ENCODE measurements at places on chromosomes 6 and 20.

- DNase-seq: no peak
Observed at GRCh38 chr6:137651591-137652335, 157.6 kb upstream of the OLIG3 start.

DNA sequence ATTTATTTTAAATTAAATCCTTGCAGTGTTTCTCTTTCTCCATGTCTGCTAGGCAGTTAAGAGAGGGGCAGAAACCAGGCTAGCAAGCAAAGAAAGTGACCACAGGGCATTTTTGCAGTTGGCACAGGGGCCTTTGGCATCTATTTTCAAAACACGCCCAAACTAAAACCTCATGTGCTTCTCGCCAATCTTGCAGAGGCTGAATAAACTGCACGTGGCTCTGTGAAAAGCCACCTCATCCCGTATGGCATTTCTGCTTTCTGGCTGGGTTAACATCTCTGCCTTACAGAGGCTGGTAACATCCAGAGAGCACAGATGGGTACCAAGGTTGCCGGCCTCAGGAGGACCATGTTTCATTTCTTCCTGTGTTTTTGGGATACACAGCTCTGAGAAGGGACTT, 54.6 kb downstream of the GJA10 start:
- no peak for DNase-seq

- DNase-seq: no peak
Observed at GRCh38 chr6:116073765-116074440, 13.2 kb upstream of the FRK start.

DNA sequence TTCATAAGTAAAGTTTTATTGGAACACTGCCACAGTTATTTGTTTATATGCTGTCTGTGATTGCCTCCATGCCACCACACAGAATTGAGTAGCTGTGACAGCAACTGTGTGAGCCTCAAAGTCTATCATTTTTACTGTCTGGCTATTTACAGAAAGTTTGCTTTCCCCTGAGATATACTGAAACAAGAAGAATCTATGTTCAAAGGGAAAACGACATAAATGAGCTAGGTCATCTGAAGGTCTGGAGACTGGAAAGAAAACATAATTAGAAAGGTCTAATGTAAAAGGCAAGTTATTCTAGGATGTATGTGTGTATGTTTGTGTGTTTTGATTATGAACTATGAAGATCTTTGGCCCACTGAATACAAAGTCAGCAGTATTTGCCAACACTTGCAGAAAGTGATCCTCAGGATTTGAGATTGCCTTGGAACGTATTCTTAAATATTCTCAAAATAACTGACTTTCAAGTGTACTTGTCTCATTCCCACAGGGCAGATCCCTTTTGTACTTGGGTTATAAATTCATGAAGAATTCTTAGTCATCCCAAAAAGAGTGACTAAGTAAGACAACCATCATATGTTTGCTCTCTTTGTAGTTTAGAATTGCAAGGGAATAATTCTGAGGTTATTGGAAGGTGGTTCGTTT, 677.7 kb downstream of the DOK5 start:
- DNase-seq: no peak

- DNase-seq: no peak
Observed at GRCh38 chr20:1539816-1540419, 17.6 kb downstream of the SIRPD start.

GRCh38 chr6:113488812-113489685, 368.1 kb upstream of the MARCKS start:
- DNase-seq: no peak

GRCh38 chr6:111612379-111612778, 6.7 kb upstream of the TRAF3IP2 start:
- DNase-seq: no peak

GRCh38 chr20:4767084-4767483, 45.4 kb downstream of the PRND start:
- DNase-seq: no peak

- no peak for DNase-seq
Observed at GRCh38 chr6:17808609-17809008, 101.9 kb upstream of the NUP153 start.

- DNase-seq: no peak
Observed at GRCh38 chr6:129704708-129705107, 5.3 kb downstream of the ARHGAP18 start.

DNA sequence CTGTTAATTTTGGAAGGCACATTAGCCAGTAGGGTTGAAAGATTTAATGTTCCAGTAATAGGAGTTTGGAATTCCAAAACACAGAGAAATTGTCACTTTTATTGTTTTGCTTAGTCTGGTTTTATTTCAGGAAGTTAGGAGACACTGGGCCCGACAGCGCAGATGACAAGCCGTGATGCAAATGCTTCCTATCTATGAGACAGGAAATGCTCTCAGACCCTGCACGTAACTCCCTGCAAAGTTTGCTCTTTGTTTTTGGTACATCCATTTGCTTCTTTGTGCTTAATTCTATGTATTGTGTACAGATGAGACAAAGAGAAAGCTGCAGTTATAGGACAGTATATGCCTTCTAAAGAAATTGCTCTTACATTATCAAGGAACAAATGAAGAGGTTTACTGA, 201.6 kb upstream of the SGK1 start:
- no peak for DNase-seq

DNA sequence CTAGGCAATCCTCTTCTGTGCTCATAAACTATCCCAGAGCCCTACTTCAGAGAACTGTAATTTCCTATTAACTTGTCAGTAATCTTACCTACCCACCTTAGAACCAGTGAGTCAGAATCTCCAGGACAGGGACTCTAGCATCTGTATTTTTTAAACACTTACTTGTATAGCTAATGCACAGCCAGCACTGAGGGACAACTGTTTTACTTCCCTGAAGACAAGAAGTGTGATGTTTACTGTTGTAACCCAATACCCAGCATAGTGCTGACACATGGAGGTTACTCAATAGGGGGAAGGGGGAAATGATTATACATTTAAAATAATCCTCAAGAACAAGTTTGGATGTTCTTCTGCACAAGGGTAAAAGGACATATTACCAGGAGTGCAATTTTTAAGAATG, 130.8 kb downstream of the BTBD9 start:
- DNase-seq: no peak

DNA sequence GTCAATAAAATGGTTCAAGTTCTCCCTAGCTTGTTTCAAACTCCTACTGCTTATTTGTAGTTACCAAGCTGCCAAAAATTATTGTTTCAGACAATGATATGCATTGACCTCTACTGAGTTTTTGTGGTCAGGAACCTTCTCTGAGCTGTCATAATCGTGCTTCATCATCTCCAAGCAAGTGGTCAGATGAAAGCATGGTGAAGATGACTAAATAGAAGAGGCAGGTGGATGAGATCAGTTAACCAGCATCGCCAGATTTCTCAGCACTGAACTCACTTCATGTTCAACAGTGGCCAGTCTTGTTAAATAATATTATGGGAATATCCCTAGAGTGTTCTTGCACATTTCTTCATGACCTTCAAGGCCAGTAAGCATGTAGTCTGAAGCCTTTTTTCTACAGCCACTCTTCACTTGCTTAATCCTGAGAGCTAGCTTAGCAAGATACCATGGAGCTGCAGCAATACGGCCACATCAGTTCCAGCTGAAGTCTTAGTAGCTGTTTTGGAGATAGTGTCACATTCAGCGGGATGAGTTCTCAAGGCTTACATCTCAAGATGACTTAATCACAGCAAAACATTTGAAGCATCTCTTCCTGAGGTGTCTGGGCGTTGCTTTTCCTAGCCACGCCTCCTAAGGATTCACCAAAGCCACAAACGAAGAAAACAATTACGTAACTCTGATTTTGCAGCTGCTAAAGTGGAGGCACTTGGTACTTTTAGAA, 101.6 kb upstream of the TMEM30A start:
- DNase-seq: no peak

GRCh38 chr20:50381771-50382593, 128.2 kb upstream of the PTPN1 start:
- no peak for DNase-seq

GRCh38 chr6:46046558-46047174, 31.0 kb upstream of the CLIC5 start:
- DNase-seq: no peak

- no peak for DNase-seq
Observed at GRCh38 chr20:30985386-30985785, 272.1 kb upstream of the DEFB115 start.

GRCh38 chr6:69145062-69145461, 510.0 kb downstream of the ADGRB3 start:
- DNase-seq: no peak

- DNase-seq: no peak
Observed at GRCh38 chr6:21850691-21851090, 257.1 kb downstream of the SOX4 start.

- DNase-seq: no peak
Observed at GRCh38 chr6:115733426-115733825, 327.3 kb downstream of the FRK start.

DNA sequence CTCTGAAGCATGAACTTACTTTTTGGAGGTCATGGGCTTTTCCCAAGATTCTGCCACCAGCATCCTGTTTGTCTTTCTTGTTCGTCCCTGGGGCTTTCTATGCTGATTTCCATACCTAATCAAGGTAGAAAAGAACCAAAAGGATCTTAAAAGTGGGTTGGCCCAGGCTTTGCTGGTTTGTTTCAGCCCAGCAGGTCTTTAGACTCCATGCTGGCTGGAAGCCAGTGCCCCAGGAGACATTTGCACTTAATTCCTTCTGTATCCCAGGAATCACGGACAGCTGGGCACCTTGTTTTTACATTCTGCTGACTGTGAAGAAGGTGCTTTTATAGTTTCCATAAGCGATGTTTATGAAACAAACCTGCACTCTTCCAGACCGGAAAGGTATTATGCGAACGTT, 195.9 kb downstream of the CDH4 start:
- no peak for DNase-seq

DNA sequence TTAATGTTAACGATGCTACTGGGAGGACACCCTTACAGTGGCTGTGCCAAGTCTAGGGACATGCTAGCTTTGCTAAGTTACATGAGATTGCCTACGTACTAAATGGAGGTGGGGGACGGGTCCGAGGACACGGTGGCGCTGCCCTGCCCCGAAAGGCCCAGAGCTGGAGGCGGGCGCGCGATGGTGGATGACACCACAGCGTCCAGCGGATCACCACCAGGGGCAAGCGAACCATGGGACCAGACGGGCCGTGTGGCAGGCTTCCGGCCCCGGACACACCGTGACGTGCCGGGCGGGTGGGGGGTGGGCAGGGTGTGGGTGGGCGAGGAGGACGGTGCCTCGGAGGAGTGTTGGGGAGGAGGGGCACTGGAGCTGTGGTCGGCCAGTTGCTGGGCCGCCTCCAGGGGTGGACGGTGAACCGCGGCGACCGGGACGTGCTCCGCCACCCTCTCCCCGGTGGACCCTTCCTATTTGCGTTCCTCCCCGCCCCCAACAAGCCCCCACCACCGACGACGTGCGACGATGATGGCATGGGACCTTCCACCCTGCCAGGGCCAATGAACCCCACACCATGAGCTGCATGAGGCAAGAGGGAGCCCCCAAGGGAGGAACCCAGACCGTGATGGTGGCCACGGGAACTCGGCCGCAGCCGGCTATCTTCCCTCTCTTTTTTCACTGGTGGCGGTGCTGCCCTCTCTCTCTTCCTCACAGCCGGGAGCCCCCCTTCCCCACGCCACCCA, 773.3 kb upstream of the DEFB115 start:
- no peak for DNase-seq
